ENCODE measurements at places on chromosomes 2 and 18.

DNA sequence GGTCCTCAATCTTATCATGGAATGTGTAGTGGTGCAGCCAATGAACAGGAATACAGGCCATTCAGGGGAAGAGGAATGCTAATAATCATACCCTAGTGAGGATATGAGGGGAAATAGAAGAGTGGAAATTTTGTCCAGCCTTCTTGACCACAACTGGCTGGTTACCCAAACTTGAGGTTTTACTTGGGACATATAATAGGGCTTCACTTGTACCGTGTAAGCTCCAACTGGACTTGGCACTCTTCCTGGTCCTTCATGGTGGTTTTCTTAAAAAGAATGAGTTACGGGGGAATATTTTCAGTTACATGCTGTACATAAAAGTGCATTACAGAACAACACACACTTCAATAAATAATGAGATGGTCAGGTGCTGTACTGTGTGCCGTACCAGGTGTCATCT lies 234.9 kb upstream of the RASGRP3 start:
- DNase-seq: no peak

DNA sequence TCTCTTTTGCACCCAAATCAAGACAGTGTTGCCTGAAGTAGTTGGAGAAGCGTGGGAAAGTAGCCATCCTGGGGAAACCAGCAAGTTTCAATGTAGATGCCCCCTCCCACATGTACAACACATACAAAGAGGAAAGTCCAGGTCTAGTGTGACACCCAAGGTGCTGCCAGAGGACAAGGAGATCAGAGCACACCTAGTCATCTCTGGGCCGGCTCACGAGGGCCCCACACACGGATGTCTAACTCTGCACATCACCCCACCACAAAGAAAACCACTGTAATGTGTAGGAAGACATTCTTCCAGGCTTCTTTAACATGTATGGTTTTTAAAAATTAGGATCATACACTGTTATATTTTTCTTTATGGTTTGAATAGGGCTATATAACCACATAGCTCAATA lies 21.6 kb downstream of the PARD6G start:
- no peak for DNase-seq

DNA sequence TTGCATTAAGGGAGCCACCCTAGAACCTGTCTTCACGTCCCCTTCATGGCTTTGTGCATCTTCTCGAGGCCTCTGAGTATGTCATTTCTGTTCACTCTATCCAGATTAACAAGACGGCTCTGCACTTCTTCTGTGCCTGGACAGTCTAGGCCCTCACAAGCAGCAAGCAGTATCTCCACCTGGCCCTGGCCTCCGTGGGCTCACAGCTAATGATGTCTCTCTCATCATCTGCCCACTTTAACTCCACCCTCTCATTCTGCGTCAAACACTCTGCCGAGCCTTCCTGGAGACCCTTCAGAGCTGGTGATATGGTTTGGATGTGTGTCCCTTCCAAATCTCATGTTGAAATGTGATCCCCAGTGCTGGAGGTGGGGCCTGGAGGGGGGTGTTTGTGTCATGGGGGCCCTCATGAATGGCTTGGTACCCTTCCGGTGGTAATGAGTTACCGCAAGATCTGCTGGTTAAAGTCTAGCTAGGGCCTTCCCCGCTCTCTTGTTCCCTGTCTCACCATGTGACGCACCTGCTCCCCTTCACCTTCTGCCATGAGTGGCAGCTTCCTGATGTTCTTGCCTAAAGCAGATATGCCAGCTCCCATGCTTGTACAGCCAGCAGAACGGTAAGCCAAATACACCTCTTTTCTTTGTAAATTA lies 132.5 kb upstream of the ID2 start:
- no peak for DNase-seq

DNA sequence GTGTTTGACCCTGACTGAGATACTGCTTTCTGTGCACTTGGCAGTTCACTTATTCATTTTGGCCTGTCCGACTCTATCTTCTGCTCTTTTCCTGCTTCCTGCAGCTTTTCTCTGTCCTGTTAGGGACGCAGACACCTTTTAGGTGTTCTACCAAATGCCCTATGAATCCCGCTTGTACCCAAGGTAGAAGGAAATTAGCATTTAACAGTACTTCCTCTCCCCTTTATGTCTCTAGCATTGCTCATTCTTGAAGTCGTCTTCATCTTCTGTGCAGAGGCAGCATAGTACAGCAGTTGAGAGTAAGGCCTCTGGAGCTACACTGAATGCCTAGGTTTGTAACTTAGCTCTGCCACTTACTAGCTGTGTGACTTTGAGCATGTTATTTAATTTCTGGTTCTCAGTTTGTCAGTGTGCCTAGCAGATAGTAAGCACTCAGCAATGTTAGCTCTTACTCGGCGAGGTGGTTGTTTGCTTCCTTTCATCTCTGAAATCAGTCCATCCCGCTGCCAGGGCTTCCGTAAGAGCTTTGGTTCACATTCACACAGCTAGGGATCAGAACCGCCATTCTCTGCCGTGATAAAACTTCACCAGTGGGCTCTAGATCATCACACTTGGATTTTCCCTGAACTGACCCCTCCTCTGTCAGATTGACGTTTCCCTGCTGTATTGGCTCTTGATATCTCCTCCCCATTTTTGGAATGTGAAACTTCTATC lies 1.4 kb downstream of the CCT7 start:
- DNase-seq: no peak

DNA sequence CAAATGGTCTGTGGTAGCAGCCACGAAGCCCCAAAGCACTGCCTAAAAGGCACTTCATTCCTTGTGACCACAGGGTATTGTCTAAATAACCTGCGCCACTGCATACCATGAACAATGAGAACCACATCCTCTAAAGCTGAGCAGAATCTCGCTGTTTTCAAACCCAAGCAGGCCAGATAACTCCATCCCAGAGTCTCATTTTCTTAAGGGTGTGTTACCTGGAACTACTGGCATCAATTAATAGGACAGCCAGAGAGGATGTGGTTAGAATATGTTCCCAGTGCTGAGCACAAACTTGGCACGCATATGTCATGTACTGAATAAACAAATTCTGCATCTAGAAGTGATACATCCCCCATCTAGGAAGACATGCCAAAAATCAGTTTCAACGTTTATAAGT lies 13.0 kb downstream of the VPS4B start:
- DNase-seq: no peak

DNA sequence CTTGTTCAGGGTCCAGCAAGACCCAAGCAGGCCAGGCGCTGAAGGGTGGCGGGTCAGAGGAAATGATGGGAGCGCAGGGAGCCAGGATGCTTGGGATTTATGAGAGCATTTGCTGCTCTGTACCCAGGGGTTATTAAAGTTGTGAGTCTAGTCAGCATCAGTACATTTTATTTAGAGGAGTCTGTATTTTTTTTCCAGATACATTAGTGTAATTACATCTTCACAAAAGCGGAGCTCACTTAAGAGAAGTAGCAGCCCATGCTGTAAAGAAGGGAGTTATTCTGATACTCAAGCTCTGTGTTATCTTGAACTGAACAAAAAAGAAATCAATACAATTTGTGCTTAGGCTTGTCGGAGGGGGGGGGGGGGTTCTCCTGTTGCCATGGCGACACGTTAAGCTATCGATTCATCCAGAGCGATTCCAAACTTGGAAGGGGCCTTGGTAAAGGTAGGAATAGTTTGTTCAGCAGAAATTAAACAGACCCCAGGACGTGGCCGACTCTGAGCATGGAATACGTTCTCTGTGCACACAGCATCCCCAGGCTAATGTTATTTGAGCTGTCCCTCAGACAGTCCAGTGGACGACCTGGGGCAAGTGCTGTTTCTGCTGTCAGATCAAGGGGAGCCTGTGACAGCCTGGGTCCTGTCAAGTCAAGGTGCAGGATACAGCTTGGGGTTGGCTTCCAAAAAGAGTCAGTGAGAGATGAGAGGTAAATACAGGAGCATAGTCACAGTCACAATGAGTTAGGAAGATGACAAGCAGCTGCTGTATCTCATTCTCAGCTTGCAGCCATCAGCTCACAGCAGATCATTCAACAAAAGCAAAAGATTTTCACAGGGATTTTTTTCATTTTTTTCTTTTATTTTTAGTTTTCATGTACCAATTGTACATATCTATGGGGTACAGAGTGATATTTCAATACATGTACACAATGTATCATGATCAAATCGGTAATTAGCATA lies 387.6 kb downstream of the DCDC2C start:
- no peak for DNase-seq
